ENCODE measurements at places on chromosomes 4 and X.

DNA sequence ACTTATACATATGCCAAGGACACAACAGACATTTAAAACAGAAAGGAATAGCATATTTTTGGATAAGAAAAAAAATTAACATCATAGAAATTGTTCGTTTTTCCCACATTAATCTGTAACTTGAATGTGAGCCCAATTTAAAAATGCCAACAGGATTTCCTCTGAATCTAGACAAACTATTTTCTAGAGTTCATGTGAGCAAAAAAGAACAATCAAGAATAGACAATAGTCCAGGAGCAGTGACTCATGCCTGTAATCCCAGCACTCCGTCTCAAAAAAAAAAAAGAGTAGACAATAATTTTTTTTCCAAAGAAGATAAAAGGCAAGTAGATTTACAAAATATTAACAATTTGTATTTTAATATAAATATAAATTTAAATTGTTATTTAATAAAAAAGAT, 73.7 kb upstream of the DUSP21 start:
- DNase-seq, result no peak

- DNase-seq, result no peak
Observed at GRCh38 chrX:45952030-45952429, 593.2 kb downstream of the ZNF674 start.

GRCh38 chrX:45322382-45322781, 121.7 kb upstream of the DIPK2B start:
- no peak for DNase-seq

DNA sequence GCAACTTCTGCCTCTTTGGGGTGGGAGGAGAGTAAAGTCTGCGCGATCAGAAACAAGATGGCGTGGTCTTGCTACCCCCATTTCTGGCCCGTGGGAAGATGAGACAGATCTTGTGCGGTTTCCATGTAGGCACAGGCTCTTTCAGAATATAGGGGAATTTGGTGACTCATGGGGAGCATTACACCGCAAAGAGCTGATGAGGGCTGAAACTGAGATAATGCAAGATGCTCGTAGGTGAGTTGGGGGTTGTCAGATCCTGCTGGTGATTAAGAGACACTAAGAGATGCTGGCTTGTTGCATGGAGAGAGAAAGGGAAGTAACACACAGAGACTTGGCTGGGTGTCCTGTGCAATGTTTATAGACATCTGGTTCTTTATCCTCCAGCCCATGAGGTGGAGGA, 1.5 kb downstream of the EVC start:
- DNase-seq, result no peak

- no peak for DNase-seq
Observed at GRCh38 chr4:5452156-5452555, 256.2 kb downstream of the EVC2 start.

- DNase-seq, result no peak
Observed at GRCh38 chr4:143417679-143418403, 81.2 kb downstream of the GAB1 start.

DNA sequence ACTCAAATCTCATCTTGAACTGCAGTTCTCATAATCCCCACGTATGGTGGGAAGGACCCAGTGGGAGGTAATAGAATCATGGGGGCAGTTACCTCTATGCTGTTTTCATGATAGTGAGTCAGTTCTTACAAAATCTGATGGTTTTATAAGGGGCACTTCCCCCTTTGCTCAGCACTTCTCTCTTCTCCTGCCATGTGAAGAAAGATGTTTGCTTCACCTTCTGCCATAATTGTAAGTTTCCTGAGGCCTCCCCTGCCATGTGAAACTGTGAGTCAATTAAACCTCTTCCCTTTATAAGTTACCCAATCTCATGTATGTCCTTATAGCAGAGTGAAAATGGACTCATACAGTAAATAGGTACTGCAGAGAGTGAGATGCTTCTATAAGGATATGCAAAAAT, 1050.6 kb upstream of the GRIA3 start:
- DNase-seq, result no peak

DNA sequence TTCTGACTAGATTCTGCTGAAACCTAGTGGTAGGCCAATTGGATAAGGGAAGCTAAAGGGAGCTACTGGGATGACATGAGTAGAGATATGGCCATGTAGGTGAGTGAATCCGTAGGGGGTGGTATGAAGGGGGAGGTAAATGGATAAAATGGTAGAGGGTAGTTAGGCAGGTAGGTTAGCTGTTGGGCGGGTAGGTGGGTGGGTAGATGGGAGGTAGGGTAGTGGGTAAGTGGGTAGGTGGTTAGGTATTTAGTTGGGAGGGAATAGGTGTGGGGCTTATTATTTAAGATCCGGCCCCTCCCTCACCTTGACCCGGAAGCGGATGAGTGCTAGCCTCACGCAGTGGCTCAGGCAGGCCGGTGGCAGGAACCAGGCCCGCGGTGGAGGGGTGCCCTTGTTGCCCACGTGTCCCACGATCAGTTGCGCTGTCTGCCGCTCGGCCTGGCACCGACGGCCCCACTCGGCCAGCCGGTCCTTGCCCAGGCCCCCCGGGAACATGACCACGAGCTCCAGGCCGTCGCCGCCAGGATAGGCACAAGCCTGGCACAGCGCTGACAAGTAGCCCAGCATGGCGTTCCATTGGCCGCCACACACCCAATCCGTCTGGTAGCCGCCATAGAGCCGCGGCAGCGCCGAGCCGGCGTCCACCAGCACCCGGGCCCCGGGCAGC, 725 bp downstream of the FAM120C start:
- peak; percentile 58 for DNase-seq

DNA sequence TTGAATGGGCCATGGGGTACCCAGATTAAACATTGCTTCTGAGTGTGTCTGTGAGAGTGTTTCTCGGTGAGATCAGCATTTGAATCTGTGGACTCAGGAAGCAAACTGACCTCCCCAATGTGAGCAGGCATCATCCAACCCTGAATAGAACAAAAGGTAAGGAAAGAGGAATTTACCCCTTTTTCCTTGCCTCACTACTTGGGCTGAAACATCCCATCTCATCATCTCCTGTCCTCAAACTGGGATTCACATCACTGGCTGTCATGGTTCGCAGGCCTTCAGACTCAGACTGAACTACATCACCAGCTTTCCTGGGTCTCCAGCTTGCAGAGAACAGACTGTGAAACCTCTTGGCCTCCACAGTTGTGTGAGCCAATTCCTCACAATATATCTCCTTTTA, 47.1 kb downstream of the TEC start:
- DNase-seq, result no peak

DNA sequence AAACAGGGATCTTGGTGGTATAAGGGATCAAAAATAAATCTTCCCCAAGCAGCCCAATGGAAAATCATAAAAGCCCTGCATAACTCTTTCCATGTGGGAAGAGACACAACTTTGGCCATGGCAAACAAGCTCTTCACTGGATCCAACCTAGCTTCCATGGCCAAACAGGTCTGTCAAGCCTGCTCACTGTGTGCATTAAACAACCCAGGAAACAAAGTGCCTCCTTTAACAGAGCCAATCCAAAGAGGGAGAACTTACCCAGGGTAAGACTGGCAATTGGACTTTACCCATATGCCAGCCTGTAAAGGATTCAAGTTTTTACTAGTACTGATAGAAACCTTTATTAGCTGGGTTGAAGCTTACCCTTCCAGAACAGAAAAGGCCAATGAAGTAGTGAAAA, 7.6 kb upstream of the HERC5 start:
- no peak for DNase-seq

- DNase-seq, result no peak
Observed at GRCh38 chrX:129545408-129545807, 5.3 kb downstream of the OCRL start.

DNA sequence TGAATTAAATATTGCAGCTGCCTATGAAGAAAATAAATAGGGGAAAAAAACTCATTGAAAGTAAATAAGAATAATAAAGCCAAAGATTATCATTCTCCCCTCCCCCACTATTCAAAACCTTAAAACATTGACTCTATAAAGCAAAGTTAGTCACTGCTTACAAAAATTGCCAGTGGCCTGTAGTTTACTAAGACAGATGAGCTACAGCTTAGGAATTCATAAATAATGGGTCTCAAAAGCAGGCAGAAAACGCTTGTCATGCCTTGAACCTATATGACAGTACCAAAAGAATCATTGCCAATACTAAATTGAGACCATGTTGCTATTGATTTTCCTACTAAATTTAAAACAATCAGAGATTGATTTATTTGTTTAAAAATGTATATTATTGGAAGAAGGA, 78.9 kb downstream of the SLC10A7 start:
- no peak for DNase-seq

DNA sequence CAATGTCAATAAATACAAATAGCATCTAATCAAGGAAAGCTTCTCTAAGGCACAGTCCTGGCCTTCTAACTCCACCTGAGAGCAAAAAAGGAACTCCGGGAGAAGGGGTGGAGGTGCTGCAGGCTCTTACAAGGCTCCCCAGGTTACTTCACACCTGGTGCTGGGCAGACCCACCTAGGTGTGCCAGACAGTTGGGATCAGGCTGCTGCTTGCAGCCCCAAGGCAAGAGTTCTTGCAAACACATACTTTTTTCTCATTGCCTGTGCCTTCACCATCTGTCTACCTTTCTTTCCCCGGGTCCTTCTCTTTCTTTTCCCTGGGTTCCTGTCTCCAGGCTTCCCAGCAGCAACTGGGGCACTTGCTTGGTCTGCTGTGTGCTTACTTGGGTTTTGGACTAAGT, 81.4 kb upstream of the STIM2 start:
- DNase-seq, result no peak

GRCh38 chr4:6869944-6870343, 39.7 kb upstream of the TBC1D14 start:
- no peak for DNase-seq

DNA sequence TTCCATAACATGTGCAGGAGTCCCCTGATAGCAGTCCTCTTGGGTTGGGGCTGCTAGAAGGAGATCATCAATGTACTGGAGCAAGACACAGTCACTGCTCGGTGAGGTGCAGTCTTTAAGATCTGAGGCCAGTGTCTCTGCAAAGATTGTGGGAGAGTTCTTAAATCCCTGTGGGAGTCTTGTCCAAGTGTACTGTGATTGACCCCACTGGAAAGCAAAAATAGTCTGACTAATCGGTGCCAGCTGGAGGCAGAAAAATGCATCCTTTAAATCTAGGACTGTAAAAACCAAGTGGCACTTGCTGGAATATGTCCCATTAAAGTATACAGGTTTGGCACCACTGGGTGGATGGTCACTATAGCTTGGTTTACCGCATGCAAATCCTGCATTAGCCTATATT, 31.1 kb downstream of the SULT1E1 start:
- no peak for DNase-seq

GRCh38 chr4:39616651-39617050, 22.0 kb downstream of the SMIM14 start:
- DNase-seq, result no peak

- no peak for DNase-seq
Observed at GRCh38 chrX:16114611-16115010, 8.8 kb upstream of the GRPR start.

DNA sequence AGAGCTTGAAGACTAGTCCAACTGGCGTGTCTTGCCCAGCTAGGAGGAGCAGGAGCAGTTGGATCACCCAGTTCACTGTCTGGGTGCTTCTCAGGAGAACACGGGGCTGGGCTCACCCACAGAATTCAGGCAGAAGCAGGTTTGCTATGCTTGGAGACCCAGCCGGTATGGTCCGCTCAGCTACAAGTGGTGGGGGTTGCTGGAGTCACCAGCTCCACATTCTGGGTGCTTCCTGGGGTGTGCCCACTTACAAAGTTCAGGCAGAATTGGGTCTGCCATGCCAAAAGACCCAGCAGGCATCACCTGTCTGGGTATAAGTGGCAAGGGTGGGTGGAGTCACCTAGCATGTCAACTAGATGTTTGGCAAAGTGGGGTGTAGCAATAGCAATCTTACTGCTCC, 1061.8 kb downstream of the PCDH19 start:
- DNase-seq, result no peak

DNA sequence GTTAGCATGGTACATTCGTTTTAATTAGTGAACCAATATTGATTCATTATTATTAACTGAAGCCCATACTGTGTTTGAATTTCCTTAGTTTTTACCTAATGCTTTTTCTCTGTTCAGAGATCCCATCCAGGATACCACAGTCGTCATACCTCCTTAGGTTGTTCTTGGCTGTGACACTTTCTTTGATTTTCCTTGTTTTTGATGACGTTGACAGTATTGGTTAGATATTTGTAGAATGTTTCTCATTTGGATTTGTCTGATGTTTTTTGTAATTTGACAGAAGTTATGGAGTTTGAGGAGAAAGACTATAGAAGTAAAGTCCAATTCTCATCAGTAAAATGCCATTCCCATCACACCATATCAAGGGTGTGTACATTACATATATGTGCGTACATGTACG, 16.2 kb upstream of the RAP2C start:
- no peak for DNase-seq

DNA sequence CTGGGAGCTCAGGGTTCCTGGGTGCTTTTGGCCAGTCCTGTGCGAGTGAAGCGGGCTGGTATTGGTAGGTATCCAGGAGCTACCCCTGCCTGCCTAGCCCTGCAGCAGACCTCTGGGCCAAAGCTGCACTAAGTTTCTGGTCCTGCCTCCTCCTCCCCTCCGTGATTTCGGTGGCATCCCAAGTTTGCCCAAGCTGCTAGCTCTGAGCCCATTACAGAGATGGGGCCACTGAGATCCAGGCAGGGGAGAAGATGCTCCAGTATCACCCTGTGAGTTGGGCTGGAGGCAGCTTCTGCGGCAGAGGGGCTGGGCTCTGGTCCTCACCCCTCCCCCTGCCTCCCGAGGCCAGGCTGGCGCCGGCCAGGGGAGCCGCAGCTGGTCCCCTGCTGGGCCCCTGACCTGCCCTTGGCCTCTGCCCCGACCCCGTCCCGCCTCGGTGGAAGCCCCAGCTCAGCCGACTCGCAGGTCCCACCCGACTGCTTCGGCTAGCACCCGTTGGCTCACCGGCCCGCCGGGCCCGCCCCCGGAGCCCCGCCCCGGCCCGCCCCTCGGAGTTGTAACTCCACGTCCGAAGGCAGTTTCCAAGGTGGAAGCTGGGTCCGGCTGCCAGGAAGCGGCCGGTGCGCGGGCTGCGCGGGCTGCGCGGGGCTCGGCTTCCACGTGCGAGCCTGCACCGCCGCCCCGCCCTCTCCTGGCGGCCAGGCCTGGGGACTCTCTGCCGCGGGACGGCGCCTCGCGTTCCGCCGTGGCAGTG, at the start of gene DUSP9:
Gene DUSP9 (plus strand): TSS at position 584 of the 754 bp plus-strand sequence. CDS start 751 bp downstream, outside the sequence.
- no peak for DNase-seq

- no peak for DNase-seq
Observed at GRCh38 chrX:20263474-20263873, 3.2 kb downstream of the RPS6KA3 start.

DNA sequence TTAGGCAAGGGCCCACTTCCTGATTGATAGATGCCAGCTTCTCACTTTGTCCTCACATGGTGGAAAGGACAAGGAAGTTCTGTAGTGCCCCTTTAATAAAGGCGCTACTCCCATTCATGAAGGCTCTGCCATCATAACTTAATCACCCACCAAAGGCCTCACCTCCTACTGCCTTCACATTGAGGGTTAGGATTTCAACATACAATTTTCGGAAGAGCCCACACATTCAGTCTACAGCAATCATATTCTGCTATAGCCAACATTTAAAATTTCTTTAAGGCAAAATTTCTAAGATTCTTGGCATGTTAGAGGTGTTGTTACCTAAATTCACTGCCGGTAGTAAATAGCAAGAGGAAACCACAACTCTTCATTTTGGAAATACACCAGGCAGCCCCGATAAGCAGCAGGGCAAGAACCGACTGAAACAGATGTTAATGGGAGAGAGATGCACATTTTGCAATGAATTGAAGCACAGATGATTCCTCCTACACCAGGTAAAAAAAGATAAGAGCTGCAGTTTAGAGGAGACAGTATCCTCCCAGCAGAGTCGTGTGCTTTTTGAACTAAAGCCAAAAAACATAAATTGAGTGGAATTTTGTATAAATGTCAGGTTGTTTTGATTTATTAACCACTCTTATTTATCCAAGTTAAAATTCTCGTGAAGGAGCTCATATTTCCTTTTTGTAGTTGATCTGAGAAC, 594.9 kb downstream of the KCTD8 start:
- DNase-seq, result no peak

GRCh38 chrX:78513971-78514738, 145.0 kb downstream of the RTL3 start:
- no peak for DNase-seq

Data from hypothalamus (tissue), 51 donors.